Fibroblast of lung (primary cell): ENCODE measurements at places on chromosomes 13 and 19.

DNA sequence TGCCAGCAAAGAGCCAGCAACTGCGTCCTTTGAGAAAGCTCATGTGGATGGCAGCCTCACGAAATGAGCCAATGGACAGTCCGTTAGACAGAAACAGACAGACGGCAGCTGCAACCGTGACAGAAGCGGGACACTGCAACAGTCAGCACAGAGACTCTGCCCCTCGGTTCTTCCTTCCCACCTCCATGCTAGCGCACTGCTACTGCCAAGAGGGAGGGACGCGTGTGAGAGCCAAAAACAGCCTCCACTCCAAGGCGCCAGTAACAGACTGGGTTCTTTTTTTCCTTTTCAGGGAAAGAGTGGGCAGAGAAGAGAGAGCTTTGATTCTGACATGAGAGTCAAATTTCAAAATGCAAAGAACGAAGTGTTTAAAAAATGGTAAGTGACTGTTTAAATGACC lies 77.5 kb downstream of the SERP2 start:
- peak; percentile 44 for DNase-seq

- DNase-seq, result peak; percentile 34
Measured at GRCh38 chr13:28470296-28470695, 24.6 kb downstream of the FLT1 start.

DNA sequence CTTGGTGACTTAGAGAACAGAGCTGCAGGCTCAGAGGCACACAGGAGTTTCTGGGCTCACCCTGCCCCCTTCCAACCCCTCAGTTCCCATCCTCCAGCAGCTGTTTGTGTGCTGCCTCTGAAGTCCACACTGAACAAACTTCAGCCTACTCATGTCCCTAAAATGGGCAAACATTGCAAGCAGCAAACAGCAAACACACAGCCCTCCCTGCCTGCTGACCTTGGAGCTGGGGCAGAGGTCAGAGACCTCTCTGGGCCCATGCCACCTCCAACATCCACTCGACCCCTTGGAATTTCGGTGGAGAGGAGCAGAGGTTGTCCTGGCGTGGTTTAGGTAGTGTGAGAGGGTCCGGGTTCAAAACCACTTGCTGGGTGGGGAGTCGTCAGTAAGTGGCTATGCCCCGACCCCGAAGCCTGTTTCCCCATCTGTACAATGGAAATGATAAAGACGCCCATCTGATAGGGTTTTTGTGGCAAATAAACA lies 9.9 kb downstream of the APOC1 start:
- no peak for DNase-seq

DNA sequence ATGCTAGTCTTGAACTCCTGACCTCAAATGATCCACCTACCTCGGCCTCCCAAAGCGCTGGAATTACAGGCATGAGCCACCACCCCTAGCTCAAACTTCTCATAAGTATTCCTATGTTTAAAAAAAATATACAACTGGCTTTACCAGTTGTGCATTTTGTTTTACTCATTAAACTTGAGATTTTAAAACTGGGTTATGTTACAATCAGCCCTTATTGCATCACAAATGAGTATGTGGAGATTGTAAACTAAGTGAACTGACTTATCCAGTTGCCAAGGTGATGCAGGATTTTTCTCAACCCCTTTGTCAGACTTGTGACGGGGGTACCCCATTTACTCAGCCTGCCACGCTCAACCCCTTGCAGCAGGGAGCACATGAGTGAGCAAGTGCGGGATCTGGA lies 14.4 kb upstream of the GTF2F2 start:
- DNase-seq, result peak; percentile 71

DNA sequence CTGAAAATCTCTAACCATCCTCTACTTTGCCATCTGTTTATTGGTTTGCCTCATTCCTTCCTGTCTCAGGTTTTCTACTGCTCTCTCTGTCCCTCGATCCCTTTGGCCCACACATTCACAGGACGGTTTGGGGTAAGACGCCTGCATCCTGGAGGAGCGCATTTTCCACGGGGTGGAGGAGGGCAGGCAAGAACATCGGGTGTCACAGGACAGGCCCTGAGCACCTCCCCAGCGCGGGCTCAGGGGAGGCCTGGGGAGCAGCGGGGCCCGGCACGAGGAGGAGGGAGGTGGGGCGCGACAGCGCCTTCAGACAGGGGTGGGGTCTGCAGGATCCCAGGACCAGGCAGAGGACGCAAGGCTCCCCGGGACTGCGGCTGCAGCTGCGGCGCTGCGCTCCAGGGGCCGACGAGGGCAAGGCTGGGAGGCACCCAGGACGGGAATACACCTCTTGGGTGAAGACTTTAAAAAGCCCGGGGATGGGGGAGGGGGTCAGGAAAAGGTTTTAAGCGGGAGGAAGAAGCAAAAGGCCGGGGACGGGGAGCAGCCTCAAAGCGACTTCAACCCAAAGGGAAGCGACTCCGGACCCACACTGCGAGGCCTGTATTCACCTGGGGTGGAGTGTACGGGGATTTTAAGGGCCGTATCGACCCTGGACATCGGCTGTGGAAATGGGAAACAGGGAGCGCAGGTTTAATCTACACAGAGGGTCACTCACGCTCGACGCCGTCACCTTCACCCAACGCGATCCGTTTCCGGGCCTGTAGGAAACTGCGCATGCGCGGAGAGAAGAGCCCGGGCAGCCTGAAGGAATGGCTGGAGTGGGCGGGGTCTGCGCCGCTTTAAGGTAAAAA lies at the start of gene ZNF415:
Gene ZNF415, minus strand, starts transcription at position 770 of the 851 bp plus-strand sequence. CDS start 10,234 bp downstream, outside the sequence.
- DNase-seq, result peak; percentile 81

DNA sequence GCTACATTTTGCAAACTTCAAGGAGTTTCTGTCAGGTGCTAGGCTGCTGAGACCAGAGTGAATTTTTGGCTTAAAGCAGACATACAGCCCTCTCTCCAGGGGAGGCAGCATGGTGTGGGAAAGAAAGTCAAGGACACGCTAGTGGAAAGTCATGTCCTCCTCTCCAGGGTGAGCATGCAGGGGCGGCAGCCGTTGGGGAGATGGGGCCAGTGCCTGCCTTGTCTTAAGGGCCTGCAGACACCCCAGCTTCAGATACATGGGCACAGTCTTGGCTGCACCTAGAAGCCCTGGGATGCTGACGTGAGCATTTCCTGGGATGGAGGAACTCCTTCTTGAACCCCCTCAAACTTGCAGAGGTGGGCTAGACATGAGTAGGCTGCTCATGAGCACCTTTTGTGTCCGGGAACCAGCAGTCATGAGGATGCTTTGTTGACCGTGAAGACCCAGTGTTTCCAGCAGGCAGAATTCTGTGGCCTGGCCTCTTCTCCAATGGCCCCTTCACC lies 43.3 kb upstream of the PEPD start:
- DNase-seq, result no peak

DNA sequence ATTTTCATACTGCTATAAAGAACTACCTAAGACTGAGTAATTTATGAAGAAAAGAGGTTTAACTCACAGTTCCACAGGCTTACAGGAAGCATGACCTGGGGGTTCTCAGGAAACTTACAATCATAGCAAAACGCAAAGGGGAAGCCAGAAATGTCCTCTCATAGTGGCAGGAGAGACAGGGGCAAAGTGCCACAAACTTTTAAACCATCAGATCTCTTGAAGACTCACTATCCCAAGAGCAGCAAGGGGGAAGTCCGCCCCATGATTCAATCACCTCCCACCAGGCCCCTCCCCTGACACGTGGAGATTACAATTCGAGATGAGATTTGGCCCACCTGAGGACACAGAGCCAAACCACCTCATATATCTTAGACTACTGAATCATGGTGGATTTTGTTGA lies 198.7 kb downstream of the KCTD12 start:
- DNase-seq, result no peak

DNA sequence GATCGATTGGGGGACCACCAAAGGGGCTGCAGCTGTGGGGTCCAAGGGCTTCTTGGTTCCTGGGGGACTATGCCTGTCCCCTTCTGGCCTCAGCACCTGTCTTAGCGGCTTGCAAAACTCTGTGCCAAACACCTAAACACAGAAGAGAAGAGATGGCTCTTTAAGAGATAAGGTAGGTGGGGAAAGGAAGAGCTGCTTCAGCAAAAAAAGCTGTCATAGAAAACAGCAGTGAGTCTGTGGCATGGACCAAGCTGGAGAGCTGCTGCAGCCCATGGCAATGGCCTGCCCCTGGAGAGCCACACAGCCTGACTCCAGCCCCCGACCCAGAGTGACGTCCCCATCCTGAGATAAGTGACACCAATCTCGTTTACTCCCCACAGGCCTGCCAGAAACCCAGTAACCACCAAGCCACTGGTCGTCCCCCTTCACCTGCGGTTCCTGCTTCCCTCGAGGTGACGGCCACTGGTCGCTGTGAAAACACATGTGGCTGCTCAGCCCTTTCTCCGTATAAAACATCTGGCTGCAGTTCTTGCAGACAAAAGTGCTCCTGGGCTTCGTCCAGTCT lies 25.0 kb upstream of the NAPA start:
- no peak for DNase-seq

- peak; percentile 65 for DNase-seq
Measured at GRCh38 chr13:83819611-83820010, 62.7 kb downstream of the SLITRK1 start.

DNA sequence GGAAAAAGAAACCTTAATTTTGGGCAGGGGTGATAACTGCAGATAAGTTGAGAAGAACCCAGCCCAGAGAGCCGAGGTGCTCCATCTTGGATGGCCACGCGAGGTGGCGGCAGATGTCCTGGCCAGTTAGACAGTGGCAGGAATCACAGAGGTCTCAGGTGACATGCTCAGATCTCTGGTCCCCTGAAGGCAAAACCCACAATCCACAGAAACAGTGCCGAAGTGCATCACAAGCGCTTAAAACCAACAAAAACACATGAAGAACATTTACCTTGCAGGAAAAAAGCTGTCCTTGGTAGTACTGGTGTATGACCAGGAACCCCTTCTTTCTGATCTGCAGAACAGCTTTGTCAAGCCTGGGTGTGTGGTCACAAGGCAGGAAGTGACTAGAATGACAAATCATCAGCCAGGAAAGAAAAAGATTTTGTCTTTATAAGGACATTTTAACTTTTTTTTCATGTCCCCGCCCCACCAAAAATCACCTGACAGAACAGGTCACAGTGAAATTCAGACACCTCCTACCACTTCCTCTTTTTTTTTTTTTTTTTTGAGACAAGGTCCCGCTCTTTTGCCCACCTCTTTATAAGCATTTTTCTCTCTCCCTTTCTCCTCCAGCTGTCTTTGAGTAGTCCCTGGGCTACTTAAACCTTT lies at the start of gene LCP1:
Gene LCP1, minus strand, starts transcription at position 338 of the 651 bp plus-strand sequence. CDS start 22,515 bp downstream, outside the sequence.
- DNase-seq, result no peak

DNA sequence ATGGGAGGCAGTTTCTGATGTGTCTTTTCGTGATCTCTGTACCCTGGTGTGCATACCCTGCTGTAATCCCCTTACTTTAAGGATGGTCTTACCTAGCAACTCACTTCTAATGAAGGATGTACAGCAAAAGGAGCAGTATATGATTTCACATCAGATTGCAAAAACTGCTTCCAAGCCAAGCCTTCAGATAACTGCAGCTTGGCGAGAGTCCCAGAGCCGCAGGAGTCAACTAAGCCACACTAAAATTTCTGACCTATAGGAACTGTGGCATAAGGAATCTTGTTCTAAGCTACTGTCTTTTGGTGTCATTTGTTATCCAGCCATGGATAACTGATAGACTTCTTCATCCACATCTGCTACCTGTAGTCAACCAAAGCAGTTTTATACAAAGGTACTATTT lies 496.7 kb downstream of the GPC6 start:
- DNase-seq, result peak; percentile 32

DNA sequence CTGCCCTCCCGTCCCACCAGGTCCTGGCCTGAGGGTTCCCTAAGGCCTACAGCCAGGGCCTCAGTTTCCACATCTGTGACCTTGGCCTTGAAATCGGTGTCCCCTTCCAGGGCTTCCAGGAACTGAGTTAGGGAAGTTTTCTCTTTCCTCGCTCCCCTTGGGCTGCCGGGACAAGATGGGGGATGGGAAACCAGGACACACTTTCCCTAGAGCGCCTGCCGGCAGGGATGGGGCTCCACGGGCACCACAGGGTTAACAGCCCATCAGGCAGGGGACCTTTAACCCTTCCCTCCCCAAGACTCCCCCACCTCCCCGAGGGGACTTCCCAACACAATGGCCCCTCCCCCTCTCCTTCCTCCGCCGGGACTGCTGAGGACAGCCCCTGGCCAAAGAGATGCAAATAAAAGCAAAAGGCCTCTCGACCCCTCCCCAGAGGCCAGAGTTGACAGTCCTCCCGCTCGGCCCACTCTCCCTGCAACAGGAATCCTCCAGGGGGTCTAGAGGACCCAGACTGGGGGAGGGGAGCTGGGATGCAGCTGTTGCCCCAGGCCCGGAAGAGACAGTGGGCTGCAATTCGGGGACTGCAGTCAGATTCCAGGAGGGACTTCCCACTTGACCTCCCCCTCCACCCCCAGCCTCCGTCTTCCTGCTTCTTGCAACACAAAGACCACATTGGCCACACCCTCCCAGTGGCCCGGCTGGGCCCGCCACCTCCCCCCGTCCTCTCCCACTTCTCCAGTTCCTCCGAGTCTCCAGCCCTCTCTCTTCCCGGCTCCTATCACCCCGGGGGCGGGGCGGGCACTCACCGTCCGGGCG lies 3.4 kb downstream of the BBC3 start:
- peak; percentile 97 for DNase-seq

DNA sequence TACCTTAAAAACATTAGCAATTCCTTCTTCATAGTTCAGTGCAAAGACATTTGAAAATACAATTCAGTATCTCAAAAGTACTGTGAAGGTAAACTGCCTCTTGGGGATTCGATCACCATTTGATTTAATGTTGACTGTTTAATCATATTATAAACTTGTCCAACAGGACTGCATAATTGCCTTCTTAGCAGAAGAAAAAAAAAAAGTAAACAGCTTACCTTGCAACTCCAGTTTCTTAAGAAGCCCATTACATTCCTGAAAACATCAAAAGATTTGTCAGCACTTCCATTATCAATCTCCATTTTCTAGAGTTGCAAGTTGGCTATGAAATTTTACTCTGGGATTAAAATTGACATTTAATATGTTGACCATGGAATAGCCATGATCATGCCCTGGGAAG lies 1154.6 kb downstream of the OLFM4 start:
- DNase-seq, result no peak

DNA sequence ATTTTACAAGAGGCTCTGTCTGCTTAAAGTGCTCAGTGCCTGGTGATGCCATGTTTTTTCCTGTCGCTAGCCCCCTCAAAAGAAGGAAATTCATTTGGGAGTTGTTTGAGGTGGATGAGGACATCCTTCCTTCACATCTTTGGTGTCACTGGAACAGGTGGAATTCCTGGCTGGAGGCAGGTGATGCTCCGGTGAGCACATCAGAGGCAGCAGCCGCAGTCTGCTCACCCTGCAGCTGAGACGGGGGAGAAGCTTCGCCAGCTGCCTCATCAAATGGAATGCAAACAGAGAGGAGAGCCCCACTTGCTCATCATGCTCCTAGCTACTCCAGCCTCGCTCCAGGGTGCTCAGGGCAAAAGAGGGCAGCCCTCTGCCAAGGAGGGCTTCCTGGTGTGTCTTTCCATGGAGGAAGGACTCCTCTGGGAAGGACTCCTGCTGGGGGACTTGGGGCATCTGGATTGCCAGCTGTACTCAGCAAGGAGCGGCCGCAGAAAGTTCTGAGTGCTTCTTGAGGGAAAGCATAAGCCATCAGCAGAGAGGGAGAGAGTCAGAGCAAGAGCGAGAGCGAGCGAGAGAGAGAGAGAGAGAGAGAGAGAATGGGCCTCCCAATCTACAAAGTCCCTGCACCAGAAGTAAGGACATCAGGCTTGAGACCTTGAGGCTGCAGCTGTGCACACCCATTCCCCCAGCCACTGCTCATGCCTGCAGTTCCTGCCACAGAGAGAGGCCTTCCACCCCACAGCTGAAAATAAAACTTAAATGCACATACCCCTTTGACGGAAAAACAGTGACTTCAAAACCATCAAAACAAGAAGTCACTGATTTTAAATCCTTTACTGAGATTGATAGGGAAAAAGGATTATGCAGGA lies 74.3 kb upstream of the UBL3 start:
- DNase-seq, result peak; percentile 34
